ENCODE measurements at places on chromosomes 1 and 21. TPM values are rescaled to one million over a fixed set of nuclear protein-coding genes. Genes with fewer than 3 reads are reported as not detected.
A peak's percentile ranks its signal among the peaks of the same experiment; 100 is the strongest.

DNA sequence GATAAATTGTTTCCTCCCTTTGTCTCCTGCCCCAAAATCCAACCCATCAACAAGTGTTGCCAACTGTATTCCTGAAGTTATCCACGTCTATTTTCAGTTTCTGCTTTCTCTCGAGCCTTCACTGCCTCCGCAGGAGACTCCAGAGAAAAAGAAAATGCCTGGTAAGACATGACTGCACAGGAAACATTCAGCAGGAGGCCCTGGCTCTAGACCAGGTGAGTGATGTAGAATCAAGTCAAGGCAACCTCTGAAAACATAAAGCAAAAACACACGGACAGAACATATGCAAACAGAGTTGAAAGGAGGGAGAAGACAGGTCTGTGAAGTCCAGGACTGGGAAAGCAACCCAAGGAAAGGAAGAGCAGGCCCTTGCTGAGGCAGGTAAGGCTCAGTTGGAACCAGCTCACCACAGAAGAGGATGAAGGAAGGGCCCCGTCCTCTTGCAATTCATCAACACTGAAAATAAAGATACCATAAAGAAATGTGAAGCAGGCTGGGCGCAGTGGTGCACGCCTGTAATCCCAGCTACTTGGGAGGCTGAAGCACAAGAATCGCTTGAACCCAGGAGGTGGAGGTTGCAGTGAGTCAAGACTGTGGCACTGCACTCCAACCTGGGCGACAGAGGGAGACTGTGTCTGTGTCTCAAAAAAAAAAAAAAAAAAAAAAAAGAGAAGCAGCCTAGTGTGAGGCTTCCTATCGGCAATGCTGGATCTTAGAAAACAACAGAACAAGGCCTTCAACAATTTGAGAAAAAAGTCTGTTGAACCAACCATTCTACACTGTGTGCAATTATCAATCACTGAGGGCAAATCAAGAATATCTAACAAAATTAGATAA is 8.8 kb downstream of the NOL9 start:
- DNase-seq: no peak

Gene PRPF38B
- total RNA-seq: 9.1 TPM

Gene BGLAP
- not detected for total RNA-seq

Gene MSH4
- not detected for total RNA-seq

- DNase-seq: no peak
Observed at GRCh38 chr1:209367061-209367772, 216.3 kb upstream of the CAMK1G start.

DNA sequence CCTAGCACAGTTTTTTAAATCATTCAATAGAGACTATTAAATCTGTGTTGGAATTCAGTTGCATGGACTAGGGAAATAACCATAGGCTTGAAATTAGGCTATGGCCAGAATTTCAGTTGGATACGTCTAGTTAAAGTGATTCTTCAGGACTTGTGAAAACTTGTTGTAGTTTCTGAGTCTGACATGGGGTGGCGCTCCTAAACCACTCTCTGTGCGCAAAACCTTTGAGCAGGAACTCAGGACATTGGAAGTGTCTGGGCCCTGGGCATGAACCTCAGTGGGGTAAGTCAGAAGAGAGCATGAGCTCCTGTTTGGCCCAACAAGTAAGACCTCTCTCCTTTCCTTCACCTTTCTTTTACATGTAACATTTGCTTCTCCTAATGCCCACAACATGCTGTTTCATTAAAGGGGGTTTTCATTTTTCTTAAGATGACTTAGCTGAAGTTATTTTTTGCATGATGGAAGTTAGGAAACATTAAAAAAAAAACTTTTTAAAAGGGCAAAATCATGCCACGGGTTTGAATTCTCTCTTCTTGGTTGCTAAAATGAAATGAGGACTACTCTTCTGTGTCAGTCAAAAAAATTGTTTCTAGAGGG is 17.1 kb upstream of the CCDC190 start:
- DNase-seq: peak; percentile 61
